ENCODE measurements at places on chromosomes 16 and 17.
A peak's percentile ranks its signal among the peaks of the same experiment; 100 is the strongest.

GRCh38 chr17:28399808-28400207 lies 6.2 kb downstream of the SLC46A1 start:
- no peak for DNase-seq

GRCh38 chr16:4375717-4376116 lies 4.1 kb downstream of the VASN start:
- no peak for DNase-seq

GRCh38 chr17:81385320-81386111 lies 9.7 kb upstream of the BAHCC1 start:
- peak; percentile 100 for DNase-seq

GRCh38 chr16:74667255-74667700 lies 601 bp upstream of the RFWD3 start:
- peak; percentile 30 for DNase-seq

GRCh38 chr17:76691379-76692191 lies 19.2 kb downstream of the MXRA7 start:
- no peak for DNase-seq

DNA sequence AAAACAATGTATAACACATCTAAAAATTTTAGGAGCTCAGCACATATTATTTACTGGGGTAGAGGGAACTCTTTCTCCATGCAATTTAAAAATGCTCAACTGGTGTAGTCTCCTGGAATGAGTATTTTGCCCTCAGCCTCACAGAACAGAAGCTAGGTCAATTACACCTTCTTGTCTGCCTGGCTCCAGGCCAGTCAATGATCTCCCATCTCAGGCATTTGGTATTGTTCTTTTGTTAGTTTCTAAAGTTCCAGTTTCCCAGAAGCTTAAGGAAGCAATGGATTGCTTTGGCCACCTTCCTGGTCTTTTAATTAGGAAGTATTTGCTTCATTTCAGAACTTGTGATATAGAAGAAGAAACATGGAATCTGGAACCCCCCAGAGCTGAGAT lies 360.3 kb upstream of the ASIC2 start:
- no peak for DNase-seq

- DNase-seq, result no peak
These were observed 38.5 kb downstream of the IGF2BP1 start for GRCh38 chr17:49035470-49036269.

- DNase-seq, result no peak
These were observed 344.6 kb downstream of the SOX9 start for GRCh38 chr17:72465191-72466024.

DNA sequence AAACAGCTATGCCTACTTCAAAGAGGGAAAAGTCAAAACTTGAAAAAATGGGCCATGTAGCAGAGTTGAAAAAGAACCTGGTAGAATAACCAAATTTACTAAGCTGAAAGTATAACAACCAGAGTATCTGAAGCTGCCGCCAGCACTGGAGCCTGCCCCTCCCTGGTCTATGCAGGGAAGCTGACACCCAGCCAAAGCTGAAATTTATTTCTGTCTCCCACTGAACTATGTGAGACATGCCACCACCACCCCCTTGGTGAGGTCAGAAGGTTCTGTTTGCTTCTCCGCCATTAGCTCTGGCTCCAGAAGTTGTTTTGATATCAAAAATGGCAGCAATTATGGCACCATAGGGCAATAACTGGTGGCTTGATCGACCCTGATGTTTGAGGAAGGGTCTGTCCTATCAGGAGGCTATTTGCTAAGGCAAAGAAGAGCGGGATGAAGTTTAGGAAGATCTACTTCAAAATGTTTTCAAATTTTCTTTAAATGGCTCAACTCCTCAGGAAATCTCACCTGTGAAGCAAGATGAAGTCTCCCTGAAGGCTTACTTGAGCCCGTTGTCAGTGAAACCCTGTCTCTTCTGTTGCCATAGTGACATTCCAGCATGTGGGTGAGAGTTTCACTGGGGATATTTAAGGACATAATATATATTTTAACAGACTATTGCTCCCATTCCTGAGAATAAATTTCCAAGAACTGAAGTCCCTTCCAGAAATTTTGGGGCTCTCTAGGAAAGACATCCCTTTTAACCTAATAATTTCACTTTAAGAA lies 122.0 kb downstream of the COPRS start:
- no peak for DNase-seq

- DNase-seq, result peak; percentile 73
These were observed 716 bp downstream of the TMEM94 start for GRCh38 chr17:75457047-75457654.

Measured in dorsolateral prefrontal cortex (tissue), 122 donors.